Stimulated activated CD4-positive, alpha-beta T cell treated with anti-CD3 and anti-CD28 coated beads, TNF-alpha, amount 100 ng/mL, for 24 hours (primary cell): ENCODE measurements at places on chromosomes 2 and 18.

GRCh38 chr2:201880579-201880978, 74.2 kb downstream of the CDK15 start:
- no peak for DNase-seq

DNA sequence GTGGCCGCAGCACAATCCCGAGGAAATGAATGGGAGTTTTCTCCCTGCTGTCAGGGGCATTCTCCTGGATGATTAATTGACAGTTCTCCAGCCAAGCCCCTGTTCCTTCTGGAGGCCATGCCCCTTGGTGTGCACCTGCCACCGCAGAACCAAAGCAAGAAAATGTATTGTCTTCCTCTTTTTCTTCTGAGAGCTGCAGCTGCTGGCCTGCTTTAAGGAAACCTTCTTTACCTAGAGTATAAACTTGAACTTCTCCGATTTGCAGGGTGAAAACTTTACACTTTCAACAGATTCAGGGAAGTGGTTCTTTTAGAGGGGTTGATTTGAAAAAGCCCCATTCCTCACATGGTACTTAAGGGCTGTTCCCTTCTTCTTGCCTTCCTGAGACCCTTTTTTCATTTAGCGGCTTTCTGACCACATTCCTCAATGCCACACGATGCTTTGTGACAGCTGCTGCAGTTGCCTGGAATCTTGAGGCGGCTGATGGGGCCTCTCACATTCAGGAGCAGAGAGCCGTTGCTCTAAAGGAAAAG, 402.8 kb downstream of the TXNL1 start:
- no peak for DNase-seq

GRCh38 chr2:240810621-240811020, 9.4 kb downstream of the KIF1A start:
- DNase-seq, result no peak

- no peak for DNase-seq
These were observed 8.4 kb downstream of the EPG5 start for GRCh38 chr18:45958730-45959129.

DNA sequence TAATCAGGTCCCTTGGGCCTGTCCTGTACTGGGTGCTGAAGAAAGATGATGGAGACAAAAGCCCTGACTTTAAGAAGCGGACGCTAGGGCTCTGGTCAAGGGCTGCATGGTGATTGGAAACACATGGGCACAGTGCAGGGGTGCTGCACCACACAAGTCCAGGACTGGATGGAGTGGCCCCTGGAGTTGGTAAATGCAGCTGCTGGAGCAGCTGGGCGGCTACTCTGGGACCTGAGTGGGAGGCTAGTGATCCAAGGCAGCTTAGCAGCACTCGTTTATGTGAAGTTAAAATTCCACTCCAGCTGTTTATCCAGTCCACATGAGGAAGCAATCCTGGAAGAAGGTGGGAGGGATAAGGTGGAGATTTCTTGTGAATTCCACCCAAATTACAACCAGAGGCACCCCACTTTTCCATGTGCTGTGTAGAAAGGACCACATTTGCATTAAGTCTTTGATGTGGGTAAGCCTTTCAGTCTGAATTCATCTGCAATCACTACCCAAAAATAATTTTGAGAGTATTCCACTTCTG, 24.9 kb downstream of the MERTK start:
- no peak for DNase-seq
